ENCODE measurements at places on chromosomes 2 and 18. TPM values are rescaled to one million over a fixed set of nuclear protein-coding genes. Genes with fewer than 3 reads are reported as not detected.

The ASB18 gene
- total RNA-seq, result not detected

The MYO5B gene
- 0.06 TPM for total RNA-seq

The OTOS gene
- total RNA-seq, result not detected

The TEX44 gene
- not detected for total RNA-seq

The MAP4K4 gene
- total RNA-seq, result 242 TPM

The OR6B2 gene
- not detected for total RNA-seq

The SAG gene
- total RNA-seq, result not detected

The MC4R gene
- total RNA-seq, result not detected

The MAPK4 gene
- total RNA-seq, result under 0.01 TPM

The CHRND gene
- not detected for total RNA-seq

The SLC4A5 gene
- total RNA-seq, result 0.31 TPM

Data from aortic smooth muscle cell (primary cell).